ENCODE measurements at places on chromosomes 16 and 17.

- DNase-seq, result no peak
Observed at GRCh38 chr17:7835814-7836595, 2.0 kb downstream of the KDM6B start.

DNA sequence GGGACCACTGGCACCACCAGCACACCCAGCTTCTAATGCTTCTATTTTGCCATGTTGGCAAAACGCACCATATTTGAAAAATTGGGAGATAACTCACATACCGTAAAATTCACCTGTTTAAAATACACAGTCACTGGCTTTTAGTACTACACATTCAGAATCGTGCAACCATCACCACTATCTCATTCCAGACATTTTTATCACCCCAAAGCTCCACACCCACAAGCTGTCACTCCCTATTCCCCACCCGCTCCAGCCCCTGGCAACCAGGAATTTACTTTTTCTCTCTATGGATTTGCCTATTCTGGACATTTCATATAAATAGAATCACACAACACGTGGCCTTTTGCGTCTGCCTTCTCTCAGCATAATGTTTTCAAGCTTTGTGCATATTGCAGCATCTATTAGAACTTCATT lies 25.0 kb downstream of the PPL start:
- no peak for DNase-seq

DNA sequence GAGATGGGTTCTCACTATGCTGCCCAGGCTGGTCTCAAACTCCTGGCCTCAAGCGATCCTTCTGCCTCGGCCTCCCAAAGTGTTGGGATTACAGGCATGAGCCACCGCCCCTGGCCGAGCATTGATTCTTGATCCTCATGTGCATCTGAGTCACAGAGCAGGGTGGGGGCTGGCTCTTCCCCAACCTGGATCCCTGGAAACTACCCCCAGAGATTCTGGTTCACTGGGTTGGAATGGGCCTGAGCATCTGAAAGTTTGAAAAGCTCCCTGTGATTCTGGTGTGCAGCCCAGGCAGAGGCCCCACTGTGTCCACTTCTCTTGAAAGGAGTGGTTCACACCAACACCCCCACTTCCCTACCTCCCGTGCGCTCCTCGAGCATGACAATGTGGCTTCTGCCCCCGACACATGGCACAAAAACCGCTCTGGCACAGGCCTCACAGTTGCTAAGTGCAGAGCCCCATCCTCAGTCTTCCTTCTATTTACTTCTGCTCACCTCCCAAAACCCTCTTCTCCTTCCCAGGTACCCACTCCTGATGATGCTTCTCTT lies 4.6 kb downstream of the QPRT start:
- no peak for DNase-seq

DNA sequence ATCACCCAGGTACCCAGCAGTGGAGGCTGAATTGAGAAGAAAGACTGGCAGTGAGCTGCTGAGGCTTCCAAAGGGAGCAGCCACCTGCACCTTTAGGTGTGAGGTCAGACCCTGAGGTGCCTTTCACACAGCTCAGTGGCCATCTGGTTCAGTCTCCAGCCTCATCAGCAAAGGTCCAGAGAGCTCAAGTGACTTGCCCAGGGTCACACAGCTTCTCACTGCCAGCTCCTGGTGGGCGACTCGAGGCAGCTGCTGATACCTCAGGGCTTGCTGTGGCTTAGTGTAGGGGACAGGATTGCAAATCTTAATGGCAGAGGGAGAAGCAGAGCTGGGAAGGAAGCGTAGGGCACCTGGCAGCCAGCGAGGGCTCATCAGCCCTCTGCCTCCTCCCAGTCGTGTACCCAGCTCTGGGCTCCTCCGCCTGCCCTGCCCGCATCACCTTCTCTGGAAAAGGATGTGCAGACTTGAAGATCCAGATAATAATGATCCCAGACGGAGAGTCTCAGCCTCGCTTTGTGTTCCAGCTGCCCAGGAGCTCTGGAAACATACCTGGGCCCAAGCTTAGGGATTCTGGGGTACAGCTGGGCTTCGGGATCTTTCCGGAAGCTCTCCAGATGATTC lies 165.3 kb upstream of the GSE1 start:
- DNase-seq, result no peak

GRCh38 chr17:5183410-5183793 lies 8.3 kb downstream of the ZNF594 start:
- no peak for DNase-seq

DNA sequence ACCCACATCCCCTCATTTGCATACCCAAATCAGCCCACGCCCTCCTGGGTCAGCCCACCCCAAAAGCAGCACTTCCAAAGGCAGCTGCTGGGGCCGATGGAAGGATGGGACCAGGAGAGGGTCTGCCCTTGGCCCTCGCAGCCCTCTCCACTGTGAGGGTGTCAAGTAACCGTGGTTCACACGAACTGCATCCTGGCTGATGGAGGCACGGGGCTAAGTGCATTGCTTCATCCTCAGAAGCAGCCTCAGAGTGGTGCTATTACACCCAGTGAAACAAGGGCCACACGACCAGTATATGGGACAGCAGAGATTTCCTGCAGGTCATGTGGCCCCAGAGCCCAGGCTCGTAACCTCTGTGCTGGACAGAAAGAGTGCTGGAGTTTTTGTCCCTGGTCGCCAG lies 13.2 kb upstream of the ATP2A3 start:
- no peak for DNase-seq

DNA sequence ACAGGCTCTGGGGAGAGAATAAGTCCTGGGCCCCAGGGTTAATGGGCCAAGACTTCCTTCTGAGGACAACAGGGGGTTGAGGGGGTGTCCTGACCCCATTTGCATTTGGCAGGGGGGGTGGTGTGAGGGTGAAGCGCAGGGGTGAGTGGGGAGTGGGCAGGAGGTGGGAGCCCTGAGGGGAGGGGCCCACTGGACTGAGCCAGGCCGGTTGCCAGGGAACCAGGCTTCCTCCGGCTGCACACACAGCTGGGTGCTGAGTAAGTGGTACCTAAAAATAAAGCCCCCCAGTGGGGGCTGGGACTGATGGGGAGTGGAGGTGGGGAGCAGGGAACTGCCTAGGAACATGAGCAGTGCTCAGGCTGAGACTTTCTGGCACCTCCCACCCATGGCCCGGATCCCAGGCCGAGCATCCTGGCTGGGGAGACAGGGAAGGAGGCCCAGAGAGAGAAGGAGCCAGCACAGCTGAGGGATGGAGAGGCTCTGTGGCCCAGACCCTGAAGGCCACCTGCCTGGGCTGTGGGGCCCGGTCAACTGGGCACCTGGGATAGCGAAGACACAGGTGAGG lies 7.5 kb upstream of the RASD1 start:
- DNase-seq, result no peak

DNA sequence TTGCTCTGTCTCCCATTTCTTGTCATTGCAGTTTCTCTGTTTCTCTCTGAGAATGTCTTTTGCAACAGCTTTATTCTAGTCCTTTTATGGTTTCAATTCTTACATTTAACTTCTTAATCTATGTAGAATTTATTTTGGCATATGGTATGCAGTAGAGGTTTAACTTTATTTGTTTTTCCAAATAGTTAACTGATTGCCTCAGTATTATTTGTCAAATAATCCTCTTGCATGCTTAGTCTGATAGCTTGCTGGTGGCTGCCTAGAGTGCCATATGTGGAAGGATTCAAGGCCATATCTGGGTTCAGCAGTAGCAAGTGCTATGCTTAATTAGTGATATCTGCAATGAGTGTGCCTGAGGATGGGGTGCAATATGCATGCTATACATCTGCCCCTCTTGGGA lies 6.9 kb downstream of the SNTB2 start:
- DNase-seq, result no peak

DNA sequence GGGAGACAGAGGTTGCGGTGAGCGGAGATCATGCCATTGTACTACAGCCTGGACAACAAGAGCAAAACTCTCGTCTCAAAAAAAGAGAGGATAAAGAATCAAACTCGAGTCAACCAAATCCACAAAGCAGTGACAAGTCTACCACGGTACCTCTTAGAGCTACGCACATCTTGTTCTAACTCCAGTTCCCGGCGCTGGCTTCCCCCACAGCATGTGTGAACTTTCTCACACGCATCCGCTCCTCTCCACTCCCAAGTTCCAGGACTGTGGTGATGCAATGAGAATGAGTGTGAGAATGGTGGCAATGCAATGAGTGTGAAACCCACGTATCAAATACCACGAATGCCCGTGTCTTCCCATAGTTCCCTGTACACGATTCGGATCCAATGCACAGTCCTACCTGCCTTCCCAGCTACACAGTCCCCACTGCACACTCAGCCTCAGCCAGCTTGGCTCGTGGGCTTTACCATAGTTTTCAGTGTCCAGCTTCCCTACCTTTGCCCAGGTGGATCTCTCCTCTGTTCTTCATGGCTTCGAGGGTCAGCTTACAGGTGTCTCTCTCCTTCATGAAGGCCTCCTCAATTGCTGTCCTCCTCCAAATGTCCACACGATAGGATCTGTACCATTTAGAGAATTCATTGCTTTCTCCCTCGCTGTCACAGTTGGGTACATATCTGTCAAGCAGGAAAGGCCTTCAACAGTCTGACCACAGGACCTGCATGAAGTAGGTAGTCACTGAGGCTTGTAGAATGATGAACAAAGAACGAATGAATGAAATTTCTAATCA lies 9.2 kb upstream of the P2RX5 start:
- no peak for DNase-seq

DNA sequence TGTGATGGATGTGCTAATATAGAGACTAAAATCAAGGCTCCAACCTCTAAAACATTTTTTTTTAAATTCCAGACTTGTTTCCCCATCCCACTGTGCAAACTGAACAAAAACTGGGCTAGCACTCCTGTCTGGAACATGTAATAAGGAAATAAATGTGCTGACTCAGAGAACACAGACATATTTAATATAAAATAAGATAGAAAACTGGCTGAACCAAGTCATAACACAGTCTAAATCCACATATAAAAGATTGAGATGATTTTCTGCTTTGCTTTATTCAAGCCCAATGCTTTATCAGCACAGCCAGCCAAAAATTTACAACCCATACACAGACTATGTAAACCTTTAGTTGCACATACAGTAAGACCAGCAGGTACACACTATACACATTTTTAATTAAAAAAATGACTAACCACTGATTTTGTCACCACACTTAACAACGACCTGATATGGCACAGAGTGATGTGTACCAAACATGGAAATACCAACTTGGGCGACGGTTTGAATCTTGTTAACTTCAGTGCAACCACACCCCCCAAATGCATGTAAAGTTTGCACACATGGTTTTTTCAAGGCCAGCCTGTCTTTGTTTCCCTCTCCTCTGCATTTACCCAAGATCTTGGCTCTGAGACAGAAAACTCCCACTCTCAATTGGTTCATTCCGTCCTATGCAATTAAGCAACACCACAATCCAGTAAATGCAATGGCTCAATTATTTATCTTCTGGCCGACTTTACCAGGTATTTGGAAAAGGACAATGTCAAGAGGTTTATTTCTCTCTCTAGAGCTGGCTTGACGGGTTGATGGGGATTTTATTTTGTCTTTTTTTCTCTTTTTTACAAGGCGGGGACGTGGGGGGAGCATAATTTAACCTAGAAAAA lies 1.2 kb downstream of the STAT3 start:
- DNase-seq, result no peak

All from iPS-NIHi11 (cell line).